ENCODE measurements at places on chromosomes 1 and 21. TPM values are rescaled to one million over a fixed set of nuclear protein-coding genes. Genes with fewer than 3 reads are reported as not detected.

DNA sequence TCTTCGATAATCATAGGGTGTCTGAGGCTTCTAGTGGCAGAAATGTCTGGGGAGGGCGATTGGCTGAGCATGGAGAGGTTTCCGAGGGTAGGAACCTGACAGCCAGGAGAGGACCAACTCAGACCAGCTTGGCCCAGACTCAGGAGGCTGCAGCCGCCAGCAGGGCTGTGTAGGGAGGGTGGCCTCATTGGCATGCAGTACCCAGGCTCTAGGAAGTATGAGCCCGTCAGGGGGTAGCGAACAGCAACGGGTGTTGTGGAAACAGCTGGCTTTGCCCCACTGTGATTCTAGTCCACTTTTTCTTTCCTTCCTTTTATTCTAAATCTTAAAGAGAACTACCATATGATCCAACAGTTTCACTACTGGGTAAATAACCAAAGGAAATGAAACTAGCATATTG, 103.3 kb downstream of the DIRAS3 start:
- no peak for DNase-seq
- H3K27me3 ChIP-seq = peaks cover 7% of the 10 kb centered on the region
- H3K27ac ChIP-seq = no peak overlapping the region
- no peak overlapping the region for H3K4me3 ChIP-seq
- no peaks in the 10 kb centered on the region for H3K4me1 ChIP-seq

DNA sequence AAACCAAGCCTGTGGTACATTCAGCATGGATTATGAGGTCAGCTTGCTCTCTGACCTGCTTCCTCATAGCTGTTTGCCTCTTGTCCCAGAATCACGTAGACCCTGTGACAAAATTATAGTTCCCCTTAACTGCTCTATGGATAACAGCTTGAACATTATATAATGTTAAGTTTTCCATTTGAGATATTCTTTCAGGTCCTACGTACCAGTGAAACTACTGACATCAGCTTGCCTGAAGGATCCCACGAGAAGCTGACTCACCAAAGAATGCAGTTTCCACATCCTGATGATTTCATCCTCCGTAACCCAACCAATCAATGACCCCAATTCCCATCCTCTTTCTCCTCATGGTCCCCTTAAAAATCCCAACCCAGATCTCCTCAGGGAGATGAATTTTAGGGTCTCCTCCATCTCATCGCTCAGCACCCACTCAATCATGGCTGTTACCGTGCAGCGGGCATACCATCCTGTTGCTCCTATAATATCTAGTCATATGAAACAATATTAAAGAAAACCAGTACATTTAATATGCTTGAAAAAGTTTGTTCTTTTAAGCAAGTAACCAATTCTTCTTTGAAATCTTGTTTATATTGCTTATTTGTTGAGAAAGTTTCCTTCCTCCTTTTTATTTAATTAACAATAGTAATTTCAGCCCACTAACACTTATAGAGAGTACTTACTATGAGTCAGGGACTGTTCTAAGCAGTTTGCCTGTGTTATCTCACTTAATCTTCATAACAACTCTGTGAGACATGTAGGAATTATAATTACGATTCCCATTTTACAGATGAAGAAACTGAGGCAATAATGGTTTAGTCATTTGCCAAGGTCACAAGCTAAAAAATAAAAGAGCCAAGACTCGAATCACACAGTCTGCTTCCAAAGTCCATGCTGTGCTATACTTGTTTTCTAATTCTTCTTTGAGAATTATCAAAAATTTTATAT, 27.4 kb downstream of the CHML start:
- no peaks in the 10 kb centered on the region for H3K4me1 ChIP-seq
- peak overlapping the region; percentile 77 for H3K27ac ChIP-seq
- no peaks in the 10 kb centered on the region for H3K27me3 ChIP-seq

DNA sequence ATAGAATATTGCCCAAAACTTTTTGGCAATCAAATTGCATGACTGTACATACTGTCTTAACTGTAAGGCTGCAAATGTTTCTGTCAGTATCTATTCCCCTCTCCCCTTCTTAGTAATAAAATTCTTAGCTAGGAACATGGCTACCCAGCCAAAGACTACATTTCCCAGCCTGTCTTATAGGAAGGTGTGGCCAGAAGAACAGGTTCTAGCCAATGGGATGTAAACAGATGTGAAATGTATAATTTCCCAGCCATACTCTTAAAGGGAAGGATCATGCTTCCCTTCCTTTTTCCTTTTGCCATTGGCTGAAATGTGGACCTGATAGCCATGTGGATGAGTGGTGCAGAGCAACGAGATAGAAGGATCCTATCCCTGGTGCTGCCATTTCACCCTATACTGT, 7.0 kb upstream of the HIVEP3 start:
- no peaks in the 10 kb centered on the region for H3K36me3 ChIP-seq
- no peaks in the 10 kb centered on the region for H3K27me3 ChIP-seq
- no peak overlapping the region for H3K4me3 ChIP-seq
- H3K27ac ChIP-seq = no peak overlapping the region
- peaks cover 10% of the 10 kb centered on the region for H3K4me1 ChIP-seq

Gene OR6K3
- total RNA-seq = not detected

Gene GSTM2
- total RNA-seq = 117 TPM

Gene RSPH1
- total RNA-seq = 0.47 TPM

Gene MCOLN2
- 19.3 TPM for total RNA-seq
